ENCODE measurements at places on chromosomes 5 and 9.

- DNase-seq: no peak
- no peak overlapping the region for H3K4me3 ChIP-seq
- H3K4me1 ChIP-seq: peaks cover 2% of the 10 kb centered on the region
- peak overlapping the region; percentile 68 for H3K27ac ChIP-seq
- H3K36me3 ChIP-seq: no peaks in the 10 kb centered on the region
These were observed 460.2 kb downstream of the GADD45G start for GRCh38 chr9:90064971-90065370.

DNA sequence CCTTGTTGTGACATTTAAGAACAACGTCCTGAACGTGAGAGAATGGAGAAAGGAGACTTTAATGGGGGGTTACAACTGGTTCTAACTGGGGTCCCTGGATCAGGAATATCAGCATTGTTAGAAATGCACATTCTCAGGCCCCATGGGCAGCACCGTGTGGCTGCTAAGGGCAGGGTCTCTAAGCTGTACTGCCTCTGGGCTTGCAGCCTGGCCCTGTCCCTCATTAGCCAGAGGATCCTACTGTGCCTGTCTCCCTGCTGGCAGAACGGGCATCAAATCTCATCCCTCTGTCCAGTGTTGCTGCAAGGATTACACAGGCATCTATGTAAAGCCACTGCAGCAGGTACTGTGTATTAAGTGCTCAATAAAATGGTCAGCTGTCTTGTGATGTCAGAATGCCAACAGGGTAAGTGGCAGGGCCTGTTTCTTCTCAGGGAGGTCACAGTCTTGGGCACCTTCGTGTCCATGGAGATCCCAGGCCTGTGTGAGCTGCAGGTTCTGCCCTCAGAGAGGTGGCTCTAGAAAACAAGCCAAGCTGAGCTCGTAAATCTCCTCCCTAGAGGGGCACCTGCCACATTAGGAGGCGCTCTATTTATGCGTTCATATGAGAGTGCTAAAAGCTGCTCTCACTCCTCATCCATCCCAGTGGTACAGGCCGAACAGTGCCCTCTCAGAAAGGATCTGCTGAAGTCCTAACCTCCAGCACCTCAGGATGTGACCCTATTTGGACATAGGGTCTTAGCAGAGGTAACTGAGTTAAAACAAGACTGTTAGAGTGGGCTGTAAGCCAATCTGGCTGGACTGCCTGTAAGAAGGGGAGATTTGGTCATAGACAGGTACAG, 210.5 kb downstream of the GADD45G start:
- H3K27ac ChIP-seq: no peak overlapping the region
- peaks cover 1% of the 10 kb centered on the region for H3K36me3 ChIP-seq
- peaks cover 11% of the 10 kb centered on the region for H3K4me1 ChIP-seq
- H3K27me3 ChIP-seq: peaks cover 11% of the 10 kb centered on the region
- no peak overlapping the region for H3K4me3 ChIP-seq

- DNase-seq: no peak
- H3K27ac ChIP-seq: peak overlapping the region; percentile 95
- H3K4me3 ChIP-seq: peak overlapping the region; percentile 80
- H3K36me3 ChIP-seq: no peaks in the 10 kb centered on the region
- peaks cover 50% of the 10 kb centered on the region for H3K4me1 ChIP-seq
These were observed 71.0 kb upstream of the IL7R start for GRCh38 chr5:35785601-35786085.

GRCh38 chr5:140480310-140481014, 67.0 kb upstream of the EIF4EBP3 start:
- no peak overlapping the region for H3K4me3 ChIP-seq
- peaks cover 2% of the 10 kb centered on the region for H3K36me3 ChIP-seq
- H3K4me1 ChIP-seq: peaks cover 3% of the 10 kb centered on the region

Data from T-helper 17 cell (primary cell).